ENCODE measurements at places on chromosomes 7 and 10.

DNA sequence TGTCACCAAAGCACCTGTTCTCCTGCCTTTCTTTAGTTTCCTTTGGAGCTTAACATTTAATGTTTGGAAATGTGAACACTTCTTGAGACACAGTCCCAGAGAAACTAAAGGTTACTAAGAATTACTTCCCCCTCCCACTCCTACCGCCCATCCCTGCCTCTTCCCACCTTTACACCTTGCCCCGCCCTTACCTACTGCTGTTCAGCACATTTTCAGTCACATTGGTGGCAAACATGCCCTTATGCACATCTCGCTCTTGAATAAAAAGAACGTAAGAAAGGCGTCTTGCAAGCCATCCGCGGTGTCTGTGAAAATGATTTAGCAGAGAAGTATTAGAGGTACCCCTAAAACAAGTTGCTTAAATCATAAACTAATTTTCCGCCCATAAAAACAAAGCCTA, 8.2 kb downstream of the GPAM start:
- DNase-seq = no peak

DNA sequence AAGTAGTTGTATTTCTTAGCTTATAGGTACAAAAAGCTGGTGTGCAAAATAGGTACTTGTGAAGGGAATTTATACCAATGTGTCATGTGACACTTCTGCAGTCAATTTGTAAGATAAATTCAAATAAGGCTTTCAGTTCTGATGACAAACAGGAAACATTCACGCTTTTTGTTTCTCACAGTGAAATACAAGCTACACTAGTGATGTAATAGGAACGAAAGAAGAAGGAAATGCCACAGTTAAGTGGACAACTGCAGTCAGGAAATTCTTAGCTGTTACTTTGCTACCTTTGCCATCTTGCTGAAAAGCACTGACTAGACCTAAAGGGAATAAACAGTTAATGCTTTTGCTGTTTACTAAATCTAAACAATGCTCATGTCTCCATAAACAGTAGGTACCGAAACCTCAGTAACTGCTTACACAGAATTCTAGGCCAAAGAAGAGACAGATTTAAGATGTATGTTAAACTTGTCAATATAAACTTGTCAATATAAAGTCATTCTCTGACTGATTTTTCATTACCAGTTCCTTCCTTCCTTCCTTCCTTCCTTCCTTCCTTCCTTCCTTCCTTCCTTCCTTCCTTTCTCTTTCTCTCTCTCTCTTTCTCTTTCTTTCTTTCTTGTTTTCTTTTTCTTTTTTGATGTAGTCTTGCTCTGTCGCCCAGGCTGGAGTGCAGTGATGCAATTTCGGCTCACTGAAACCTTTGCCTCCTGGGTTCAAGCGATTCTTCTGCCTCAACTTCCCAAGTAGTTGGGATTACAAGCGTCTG, 10.1 kb downstream of the OTUD1 start:
- DNase-seq = no peak

DNA sequence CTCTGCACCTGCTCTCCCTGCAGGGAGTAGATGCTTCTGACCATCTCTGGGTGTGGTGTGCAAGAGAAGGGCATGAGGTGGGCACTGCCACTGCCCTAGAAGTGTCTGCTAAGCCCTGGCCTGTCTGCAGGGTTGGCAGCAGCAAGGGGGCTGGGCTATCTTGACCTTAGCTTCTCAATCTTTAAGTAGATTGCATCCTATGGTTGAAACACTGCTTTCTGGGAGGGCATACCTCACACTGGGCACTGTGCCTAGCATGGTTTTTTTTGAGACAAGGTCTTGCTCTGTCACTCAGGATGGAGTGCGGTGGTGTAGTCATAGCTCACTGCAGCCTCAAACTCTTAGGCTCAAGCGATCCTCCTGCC, 54.9 kb downstream of the CLIP2 start:
- no peak for DNase-seq

GRCh38 chr7:5755704-5756504, 25.6 kb downstream of the RNF216 start:
- DNase-seq = no peak

DNA sequence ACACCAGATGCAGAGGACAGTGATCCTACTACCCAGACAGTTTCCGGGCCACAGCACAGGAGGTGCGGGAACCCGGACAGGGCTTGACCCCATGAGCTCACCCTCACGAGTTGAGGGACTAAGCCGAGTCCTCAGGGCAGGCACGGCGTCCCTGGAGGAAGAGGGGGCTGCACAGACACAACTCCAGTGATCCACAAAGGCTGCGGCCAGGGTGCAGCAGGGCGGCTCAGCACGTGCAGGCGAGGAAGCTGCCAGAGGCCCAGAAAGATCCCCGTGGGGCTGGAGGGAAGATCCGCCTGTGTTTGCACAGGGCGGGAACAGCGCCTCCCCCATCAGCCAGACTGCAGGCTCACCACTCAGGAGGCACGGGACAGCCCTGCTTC, 45.9 kb upstream of the TMEM72 start:
- peak; percentile 46 for DNase-seq

DNA sequence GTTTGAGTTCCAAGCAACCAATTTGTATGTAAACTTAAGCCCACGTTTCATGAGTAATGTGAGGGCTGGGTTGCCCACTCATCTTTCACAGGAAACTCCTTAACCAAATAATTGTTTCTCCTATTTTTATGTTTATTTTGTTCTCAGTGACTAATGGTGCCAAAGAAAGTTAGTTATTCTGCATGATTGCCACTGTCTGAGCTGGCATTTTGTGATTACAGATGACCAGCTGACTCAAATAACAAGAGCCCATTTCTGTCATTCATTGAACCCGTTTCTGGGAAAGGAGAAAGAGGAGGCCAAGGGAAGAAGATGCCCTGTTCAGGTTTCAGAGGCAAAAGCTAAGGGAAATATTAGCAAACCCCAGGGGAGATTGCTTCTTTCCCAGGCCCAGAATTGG, 186.9 kb upstream of the MYO3A start:
- no peak for DNase-seq

- DNase-seq = no peak
Observed at GRCh38 chr7:70267381-70268120, 669.3 kb downstream of the AUTS2 start.

- no peak for DNase-seq
Observed at GRCh38 chr10:75538144-75538543, 106.7 kb downstream of the LRMDA start.

DNA sequence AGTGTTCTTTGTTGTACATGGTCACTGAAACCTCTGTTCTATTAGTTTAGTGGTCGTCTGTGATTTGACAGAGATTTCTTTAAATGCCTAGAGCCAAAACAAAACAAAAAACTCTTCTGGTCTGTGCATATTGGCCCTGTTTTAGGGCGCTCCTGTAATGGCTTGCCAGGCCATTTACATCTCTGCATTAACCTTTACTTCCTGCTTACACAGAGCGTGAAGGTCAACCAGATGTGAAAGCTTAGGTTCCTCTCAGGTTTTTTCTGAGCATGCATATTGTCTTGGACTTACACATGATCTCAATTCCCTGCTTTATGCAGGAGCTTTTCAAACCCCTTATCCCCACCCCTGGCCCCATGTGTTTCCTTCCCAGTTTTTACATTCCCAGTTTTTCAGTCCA, 9.6 kb downstream of the ZNF37A start:
- DNase-seq = no peak

- DNase-seq = no peak
Observed at GRCh38 chr10:1123198-1123597, 67.0 kb downstream of the WDR37 start.
